Suprapubic skin (tissue), 4 donors: ENCODE measurements at places on chromosomes 13 and 19. TPM values are rescaled to one million over a fixed set of nuclear protein-coding genes. Genes with fewer than 3 reads are reported as not detected.
A peak's percentile ranks its signal among the peaks of the same experiment; 100 is the strongest.

The ZNF223 gene
- 7.7 TPM for total RNA-seq

The NANOS3 gene
- total RNA-seq = not detected

DNA sequence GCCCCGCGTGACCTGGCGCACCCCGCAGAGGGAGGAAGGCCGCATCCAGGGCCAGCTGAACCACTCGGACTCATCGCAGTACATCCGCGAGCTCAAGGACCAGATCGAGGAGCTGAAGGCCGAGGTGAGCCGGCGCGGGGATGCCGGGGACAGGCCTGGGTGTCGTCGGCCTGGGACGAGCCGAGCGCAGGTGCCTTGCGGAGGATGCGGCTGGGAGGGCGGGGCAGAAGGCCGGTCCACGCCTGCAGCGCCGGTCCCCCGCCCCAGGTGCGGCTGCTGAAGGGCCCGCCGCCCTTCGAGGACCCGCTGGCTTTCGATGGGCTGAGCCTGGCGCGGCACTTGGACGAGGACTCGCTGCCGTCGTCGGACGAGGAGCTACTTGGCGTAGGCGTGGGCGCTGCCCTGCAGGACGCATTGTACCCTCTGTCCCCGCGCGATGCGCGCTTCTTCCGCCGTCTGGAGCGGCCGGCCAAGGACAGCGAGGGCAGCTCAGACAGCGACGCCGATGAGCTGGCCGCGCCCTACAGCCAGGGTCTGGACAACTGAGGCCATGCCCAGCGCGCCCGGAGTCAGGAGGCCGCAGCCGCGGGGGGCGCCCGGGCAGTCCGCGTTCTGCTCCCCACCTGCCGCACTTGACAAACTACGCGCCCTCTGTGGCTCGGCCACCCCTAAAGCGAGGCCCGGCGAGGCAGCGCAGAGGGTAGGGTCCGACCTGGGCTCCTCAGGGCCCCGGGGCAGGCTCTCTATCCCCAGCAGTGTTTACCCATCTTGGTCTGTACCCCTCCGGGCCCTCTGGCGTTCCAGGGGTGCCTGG, 10.8 kb downstream of the PRR36 start:
- peak; percentile 65 for DNase-seq

GRCh38 chr13:22369840-22370239, 699.0 kb downstream of the FGF9 start:
- DNase-seq = no peak

DNA sequence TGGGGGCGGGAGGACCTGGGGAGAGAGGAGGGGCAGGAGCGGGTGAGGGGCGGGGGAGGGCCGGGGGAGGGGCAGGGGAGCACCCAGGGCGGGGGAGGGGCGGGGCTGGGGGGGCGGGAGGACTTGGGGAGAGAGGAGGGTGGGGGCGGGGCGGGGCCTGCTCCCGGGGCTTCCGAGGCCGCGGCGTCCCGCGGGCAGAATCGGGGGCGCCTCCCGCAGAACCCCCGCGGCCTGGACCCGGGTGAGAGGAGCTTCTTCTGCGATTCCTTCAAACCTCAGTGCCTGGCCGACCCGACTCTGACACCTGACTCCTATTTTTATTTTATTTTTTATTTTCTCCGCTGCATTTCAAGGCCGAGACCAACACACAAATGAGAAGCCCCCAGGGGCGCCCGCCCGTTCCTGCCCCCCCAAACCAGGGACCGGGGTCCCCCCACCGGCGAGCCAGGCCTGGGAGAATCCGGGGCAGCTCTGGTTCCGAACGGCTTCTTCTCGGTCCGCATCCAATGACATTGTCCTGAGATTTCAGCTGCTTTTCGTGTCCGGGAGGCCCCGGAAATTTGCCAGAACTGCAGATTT, 470 bp upstream of the GRTP1 start:
- no peak for DNase-seq

GRCh38 chr13:76684336-76684735, 201.9 kb downstream of the KCTD12 start:
- no peak for DNase-seq

GRCh38 chr19:4722671-4723594, 709 bp downstream of the DPP9 start:
- DNase-seq = peak; percentile 82

- DNase-seq = peak; percentile 79
These were observed 766 bp downstream of the SBNO2 start for GRCh38 chr19:1173159-1173844.

- DNase-seq = no peak
These were observed 1.5 kb upstream of the CGB5 start for GRCh38 chr19:49042177-49042576.

- no peak for DNase-seq
These were observed at the start of gene DBP for GRCh38 chr19:48636859-48637448. Gene DBP (minus strand): TSS chr19:48637379. CDS start chr19:48636994, 385 bp downstream.

- DNase-seq = no peak
These were observed 61.1 kb downstream of the ZNF431 start for GRCh38 chr19:21202865-21203494.

DNA sequence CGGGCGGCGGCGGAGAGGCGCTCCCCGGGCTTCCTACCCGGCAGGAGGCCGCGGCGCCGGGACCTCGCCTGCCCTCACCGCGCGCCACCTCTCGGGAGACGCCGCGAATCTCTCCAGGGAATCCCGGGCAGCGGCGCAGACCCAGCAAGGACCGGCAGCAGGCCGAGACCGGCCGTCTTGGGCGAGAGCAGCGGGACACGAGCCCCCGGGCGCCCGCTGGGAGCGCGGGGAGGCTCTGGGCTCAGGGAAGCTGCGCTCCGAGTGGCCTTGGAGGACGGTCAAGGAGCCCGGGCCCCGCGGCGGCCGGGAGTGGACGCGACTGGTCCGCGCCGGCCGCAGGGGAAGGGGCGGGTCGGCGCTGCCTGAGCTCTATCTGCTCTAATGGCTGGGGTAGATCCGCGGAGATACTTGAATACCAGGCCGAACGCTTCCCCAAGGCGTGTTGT, 14.7 kb downstream of the CDX2 start:
- no peak for DNase-seq

GRCh38 chr13:24250376-24251057, 58.9 kb upstream of the C1QTNF9 start:
- no peak for DNase-seq
